ENCODE measurements at places on chromosomes 7 and 10. TPM values are rescaled to one million over a fixed set of nuclear protein-coding genes. Genes with fewer than 3 reads are reported as not detected.

Gene SPDYE5
- total RNA-seq: not detected

Gene CLDN4
- 1.1 TPM for total RNA-seq

Gene FGFBP3
- total RNA-seq: 0.05 TPM

DNA sequence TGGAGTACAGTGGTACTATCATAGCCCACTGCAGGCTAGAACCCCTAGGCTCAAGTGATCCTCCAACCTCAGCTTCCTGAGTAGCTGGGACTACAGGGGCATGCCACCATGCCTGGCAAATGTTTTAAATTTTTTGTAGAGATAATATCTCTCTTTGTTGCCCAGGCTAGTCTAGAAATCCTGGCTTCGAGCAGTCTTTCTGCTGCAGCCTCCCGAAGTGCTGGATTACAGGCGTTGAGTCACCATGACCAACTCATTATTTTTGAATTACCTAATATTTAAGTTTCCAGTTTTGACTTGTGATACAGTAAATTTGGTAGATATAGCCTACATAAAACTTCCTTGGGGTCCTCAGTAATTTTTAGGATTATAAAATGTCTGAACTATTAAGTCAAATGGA lies 74.1 kb downstream of the RUNDC3B start:
- peak; percentile 82 for DNase-seq

All from M059J (cell line).